Testis (tissue), 5 donors: ENCODE measurements at places on chromosomes 4 and X.

- no peaks in the 10 kb centered on the region for H3K27me3 ChIP-seq
- H3K4me3 ChIP-seq: no peak overlapping the region
- no peaks in the 10 kb centered on the region for H3K4me1 ChIP-seq
- no peak overlapping the region for H3K27ac ChIP-seq
- H3K36me3 ChIP-seq: no peaks in the 10 kb centered on the region
These were observed 73.2 kb downstream of the ARHGAP24 start for GRCh38 chr4:85548116-85548515.

- no peaks in the 10 kb centered on the region for H3K36me3 ChIP-seq
- H3K4me1 ChIP-seq: peaks cover 15% of the 10 kb centered on the region
- peak overlapping the region; percentile 1 for H3K27ac ChIP-seq
- H3K4me3 ChIP-seq: peak overlapping the region; percentile 92
These were observed 920 bp downstream of the HTT-AS start for GRCh38 chr4:3073158-3074077.

DNA sequence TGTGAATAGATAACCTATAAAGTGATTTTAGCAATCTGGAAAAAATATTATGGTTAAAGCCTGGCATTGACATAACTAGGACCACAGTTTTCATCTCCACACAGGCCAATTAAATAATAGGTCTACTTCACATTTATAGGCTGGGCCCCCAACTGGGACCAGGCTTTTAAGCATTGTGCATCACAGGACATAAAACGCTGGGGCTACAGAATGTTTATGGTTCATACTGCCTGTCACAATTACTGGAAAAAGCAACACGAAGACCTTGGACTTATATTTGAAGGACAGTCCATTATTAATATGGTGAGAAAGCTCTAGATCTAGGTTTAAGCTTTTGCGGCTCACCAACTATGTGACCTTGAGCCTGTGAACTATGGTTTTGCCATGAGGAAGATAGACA, 94.2 kb downstream of the MFAP3L start:
- H3K4me1 ChIP-seq: peaks cover 8% of the 10 kb centered on the region
- H3K27me3 ChIP-seq: no peaks in the 10 kb centered on the region
- DNase-seq: no peak
- no peak overlapping the region for H3K27ac ChIP-seq

- H3K4me3 ChIP-seq: no peak overlapping the region
- H3K27ac ChIP-seq: no peak overlapping the region
- no peaks in the 10 kb centered on the region for H3K36me3 ChIP-seq
These were observed 47.0 kb downstream of the FAT1 start for GRCh38 chr4:186676531-186677161.

DNA sequence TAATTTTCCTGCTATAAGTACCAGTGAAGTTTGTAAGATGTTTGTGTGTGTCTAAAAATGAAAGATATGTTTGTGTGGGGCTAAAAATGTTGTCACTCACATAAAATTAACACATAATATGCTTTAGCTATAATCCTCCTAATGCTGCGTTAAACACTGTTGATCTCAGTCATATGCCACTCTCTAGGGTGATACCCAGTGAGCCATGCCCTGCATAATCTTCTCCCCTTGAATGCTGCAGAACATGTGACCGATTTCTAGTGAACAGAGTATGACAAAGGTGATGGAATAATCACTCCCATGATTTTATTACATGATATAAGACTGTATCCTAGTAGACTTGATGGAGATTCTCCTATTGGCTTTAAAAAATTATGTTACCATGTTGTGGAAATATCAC, 119.1 kb upstream of the EPHA5 start:
- DNase-seq: no peak
- no peak overlapping the region for H3K4me3 ChIP-seq
- no peaks in the 10 kb centered on the region for H3K27me3 ChIP-seq
- H3K36me3 ChIP-seq: no peaks in the 10 kb centered on the region
- H3K4me1 ChIP-seq: no peaks in the 10 kb centered on the region
- no peak overlapping the region for H3K27ac ChIP-seq
